ENCODE measurements at places on chromosomes 4 and X. TPM values are rescaled to one million over a fixed set of nuclear protein-coding genes. Genes with fewer than 3 reads are reported as not detected.
A peak's percentile ranks its signal among the peaks of the same experiment; 100 is the strongest.

GRCh38 chr4:187357045-187357643 lies 633.5 kb upstream of the FAT1 start:
- DNase-seq, result no peak

DNA sequence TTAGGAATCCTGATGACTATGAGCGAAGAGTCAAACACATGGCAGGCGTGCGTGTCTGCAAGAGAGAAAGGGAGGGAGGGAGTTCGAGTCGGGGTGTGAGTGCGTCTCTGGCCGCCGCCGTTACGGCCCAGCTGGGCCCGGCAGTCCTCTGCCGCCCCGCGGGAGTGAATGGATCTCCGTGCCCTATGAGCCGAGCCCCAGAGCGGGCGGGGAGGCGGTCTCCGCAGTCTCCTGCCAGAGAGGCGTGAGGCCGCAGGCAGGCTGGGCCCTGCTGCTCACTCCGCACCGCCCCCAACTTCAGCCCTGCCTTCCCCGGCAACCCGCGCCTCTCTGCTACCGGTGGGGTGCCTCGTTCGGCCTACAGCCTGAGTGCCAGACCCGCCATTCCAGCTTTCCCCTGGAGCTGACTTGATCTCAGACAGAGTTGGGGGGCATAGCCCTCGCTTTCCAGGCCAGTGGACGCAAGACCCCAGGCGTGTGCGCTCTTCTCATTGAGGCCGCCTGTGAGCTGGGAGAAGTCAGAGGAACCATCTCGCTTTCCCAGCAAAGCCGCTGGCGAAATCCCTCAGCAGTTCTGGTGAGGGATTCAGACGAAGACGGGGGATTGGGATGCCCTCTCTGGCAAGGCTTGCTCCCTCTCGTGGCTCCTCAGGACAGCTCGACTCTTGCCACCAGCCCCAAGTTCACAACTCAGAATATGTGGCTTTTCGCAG lies 1.4 kb downstream of the SLC16A2 start:
- peak; percentile 38 for DNase-seq

- no peak for DNase-seq
Measured at GRCh38 chr4:110058677-110059076, 139.7 kb downstream of the ELOVL6 start.

DNA sequence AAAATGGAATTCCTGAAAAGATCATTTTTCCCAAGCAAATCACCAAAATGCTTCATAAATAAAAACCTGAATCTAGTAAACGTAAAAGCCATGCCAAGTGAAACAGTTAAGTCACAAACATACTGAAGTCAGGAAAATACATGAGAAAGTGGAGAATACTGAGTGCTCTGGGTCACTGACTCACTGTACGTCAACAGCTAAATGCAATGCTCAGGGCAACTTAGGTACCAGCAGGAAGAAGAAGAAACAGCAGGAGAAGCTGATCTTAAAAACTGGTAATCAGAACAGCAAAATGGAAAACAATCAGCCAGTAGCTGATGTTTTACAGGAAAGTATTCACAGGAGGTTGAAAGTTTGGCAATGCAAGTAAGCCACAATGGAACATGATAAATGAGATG lies 252.6 kb upstream of the ETNPPL start:
- no peak for DNase-seq

DNA sequence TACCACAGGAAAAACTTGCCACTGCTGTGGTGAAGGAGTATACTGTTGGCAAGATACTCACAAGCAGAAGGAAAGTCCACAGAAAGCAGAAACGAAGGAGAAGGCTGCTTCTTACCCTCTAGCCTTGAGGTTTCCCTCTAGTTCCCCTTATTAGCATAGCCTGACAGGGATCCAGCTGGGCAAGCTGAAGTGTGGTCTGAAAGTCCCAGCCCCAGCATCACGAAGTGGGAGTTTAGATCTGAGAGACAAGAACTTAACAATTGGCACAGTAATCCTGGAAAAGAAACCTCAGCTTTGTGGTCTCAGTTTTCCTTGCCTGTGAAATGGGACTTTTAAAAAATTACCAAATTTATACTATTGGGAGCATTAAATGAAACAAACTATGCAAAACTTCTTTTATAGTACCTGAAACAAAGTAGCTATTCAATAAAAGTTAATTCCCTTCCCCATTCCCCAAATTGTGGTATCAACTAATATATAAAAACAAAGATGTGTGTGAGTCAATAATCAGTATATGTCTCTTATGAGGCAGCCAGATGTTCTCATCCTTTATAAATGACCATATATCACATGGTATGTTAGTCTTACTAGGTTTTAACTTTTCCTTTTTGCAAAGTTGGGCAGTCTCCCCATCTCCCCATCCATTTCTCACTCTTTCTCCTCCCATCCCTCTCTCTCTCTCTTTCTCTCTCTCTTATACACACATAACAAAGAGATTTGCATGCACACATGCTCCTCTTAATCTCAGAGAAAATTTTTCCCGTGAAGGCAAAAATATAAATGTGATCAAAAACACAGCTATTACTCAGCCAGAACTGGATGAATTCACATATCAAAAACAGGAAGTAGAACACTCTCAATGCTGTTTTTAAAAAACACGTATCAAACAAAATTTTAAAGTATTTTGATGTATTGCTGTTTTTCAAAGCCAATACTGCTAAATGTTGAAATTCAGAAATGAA lies 57.8 kb downstream of the SCFD2 start:
- no peak for DNase-seq

APELA gene
- not detected for total RNA-seq

DNA sequence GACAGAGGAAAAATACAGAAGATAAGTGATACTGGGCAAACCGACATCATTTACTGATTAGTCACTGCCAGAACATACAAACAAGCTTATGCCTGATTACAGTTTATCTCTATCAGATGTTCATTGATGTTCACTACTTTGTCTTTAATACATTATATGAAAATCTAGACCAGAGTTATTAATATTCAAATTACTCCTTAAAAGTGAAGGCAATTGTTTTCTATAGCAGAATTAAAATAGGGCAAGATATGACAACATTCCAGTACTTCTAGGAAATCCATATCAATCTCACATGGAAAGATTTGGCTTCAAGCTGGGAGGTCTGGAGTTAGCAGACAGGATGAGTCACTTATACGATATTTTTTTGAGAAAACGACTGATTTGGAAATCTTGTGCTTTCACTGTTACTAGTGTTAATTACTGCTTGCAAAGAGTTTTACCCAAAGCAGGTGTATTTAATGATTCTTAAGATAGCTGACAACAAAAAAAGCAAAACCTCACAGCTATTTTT lies 31.8 kb downstream of the HPGD start:
- DNase-seq, result no peak

RBMXL3 gene
- total RNA-seq, result not detected

- DNase-seq, result no peak
Measured at GRCh38 chrX:38006778-38007177, 425 bp downstream of the SYTL5 start.

DNA sequence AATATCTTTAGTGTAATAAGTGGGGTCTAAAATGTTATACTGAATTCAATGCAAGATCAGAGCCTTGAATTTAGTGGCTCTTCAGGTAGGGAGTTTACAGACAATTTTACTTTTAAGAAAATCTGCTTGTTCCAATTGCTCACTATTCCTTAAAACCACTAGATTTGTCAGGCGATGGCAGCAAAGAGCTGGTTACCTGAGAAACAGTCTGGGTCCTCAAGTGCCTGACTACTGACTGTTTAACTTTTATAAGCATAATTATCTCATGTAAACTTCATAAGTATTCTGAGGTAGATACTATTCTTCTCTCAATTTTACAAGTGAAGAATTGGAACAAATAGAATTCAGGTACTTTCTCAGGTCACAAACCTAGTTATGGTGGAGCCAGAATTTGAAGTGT lies 84.3 kb downstream of the RRAGB start:
- DNase-seq, result no peak

DNA sequence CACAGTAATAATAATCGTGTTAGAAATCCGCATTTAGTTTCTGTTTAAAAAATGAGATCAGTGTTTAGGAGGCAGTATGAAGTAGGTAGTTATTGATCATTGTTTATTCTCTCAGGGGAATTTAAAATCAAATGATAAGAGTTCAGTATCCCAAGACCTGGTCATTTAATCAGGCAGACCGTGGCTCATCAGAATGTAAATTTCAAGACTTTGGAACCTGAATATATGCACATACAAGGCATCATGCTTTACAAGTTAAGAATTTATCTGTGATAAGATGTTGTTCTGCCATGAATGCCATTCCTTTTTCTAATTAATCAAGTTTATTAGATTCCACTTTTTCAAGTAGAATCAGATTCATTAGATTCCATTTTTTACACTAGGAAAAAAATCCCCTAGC lies 133.5 kb upstream of the MAOA start:
- no peak for DNase-seq

DNA sequence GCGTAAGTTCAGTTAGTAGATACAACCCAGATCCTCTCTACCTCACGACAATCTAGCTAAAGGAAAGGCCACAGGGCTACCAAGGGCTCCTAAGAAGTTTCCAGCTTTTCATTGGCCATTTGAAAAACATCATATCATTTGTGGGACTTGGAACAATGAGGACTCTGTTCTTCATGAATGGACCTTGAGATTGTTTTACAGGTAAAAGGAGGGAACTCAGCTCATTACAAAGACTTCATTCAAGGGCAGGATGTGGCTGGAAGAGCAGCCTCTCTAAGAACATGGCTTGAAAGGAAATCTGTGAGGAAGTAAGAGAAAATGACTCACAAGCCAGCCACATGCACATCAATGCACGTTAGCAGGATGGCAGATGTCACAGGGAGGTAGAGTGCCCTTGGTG lies 105.9 kb upstream of the SLC7A11 start:
- no peak for DNase-seq

DNA sequence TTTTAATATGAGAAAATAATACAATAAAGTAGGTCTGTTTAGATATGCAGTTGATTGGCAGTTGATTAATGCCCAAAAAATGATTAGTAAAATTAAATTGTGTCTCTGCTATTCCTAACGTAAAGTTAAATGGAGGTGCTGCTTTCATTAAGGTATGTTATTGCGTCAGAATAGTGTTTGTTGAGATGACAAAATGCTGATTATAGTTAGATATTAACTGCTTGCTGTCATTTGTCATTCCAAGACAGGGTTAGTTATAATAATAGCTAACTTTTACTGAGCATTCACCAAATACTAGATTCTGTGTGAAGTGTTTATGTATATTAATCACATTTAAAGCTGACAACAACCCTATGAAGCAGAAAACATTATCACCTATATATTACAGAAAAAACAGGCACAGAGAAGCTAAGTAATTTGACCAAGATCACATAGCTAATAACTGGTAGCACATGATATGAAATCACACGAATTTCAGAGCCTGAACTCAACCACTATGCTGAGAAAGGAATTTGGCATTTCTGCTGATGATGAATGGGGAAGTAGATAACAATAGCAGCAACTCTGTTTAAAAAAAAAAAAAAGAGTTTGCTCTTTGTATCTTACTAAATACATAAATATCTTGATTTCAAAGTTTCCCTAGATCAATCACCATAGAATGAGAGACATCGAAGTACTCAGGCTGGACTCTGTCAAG lies 59.7 kb upstream of the WDR44 start:
- no peak for DNase-seq

GRCh38 chr4:57633212-57633859 lies 523.2 kb upstream of the IGFBP7 start:
- no peak for DNase-seq

GRCh38 chr4:29262986-29263385 lies 1457.2 kb upstream of the PCDH7 start:
- DNase-seq, result no peak

DNA sequence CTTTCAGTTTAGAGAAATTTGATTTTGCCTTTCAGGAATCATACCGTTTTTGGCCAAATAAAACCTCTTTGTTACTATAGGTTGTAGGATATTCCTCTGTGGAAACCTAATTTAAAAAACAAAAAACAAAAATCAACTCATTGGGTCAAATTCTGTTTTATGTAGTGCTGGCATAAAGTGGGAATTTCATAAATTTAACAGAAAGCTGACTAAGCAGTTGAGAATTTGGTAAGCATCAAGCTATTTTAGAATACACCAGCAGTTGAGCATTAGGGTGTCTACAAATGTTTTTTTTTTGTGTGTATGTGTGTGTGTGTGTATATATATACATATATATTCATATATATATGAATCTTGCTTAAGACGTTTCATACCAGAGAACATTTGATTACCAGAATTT lies 47.4 kb downstream of the C4orf33 start:
- DNase-seq, result no peak

FRMPD4 gene
- 0.59 TPM for total RNA-seq

- no peak for DNase-seq
Measured at GRCh38 chr4:142402156-142402555, 443.9 kb downstream of the INPP4B start.

DNA sequence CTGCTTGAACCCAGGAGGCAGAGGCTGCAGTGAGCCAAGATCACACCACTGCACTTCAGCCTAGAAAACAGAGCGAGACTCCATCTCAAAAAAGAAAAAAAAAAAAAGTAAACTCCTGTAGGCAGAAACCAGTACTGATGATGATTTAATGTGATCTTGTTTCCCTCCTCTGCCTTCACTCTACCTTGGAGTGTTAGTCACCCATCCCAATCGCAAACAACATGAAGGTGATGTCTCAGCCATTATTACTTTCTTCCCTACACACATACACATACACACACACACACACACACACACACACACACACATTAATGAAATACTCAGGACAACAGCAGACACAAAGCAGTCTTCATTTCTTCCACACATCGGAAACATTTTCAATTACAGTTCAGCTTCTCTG lies 15.6 kb downstream of the XKRX start:
- DNase-seq, result no peak

GRCh38 chrX:119132961-119133360 lies 5.3 kb upstream of the KIAA1210 start:
- no peak for DNase-seq

DNA sequence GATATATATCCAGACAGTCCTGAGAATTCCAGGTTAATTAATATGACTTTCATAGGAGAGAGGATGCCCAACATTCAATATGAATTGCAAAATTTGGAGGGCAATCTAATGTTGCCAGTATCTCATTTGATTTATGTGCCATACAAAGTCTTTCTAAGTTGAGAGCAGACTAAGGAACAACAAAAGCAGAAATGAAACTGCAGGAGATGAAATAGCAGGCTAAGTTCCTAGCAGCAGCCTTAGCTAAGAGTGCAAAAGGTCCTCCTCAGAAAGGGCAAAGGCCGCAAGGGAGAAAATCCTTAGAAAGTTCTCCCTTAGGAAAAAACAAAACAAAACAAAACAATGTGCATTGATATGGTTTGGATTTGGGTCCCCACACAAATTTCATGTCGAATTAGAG lies 602.9 kb upstream of the HTR2C start:
- no peak for DNase-seq

GRIA3 gene
- 0.50 TPM for total RNA-seq

DNA sequence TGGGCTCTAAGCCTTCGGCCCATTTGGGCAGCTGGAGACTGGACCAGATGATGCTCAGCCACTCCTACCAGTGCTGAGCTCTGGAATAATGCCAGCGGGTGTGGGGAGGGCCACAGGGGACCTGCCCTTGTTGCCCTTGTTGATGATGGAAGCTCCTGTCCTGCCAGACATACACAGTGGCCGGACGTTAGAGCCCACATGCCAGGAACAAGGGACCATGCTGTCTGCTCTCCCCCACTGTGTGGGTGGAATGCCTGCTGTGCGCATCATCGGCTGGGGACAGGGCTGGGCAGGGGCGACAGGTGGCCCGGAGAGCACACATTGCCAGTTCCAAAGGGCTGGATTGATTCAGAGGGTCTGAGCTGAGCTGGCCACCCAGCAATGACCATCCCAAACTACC lies 2.0 kb downstream of the ABLIM2 start:
- DNase-seq, result no peak

RXFP1 gene
- 0.28 TPM for total RNA-seq

ANK2 gene
- total RNA-seq, result 7.4 TPM

Measured in left colon (tissue), 2 donors.